Fibroblast of skin of right quadriceps (primary cell): ENCODE measurements at places on chromosomes 7 and 10.

DNA sequence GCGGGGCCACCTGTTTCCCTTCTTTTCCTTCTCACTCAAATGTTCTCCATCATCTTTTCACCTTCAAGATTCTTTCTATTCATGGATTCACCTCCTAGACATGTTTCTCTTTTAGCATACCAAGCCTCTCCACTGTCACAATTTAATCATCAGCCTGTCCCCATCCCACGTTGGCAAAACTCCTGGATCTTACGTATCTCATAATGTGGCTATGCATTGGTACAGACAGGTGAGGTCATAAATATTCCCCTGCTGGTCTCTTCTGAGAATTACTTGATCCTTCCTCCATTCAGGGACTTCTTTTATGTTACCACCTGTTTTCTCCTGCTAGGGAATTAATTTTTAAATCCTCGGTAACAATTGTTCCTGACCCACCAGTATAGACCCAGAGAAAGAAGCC lies 262.6 kb upstream of the NEBL start:
- DNase-seq, result no peak

DNA sequence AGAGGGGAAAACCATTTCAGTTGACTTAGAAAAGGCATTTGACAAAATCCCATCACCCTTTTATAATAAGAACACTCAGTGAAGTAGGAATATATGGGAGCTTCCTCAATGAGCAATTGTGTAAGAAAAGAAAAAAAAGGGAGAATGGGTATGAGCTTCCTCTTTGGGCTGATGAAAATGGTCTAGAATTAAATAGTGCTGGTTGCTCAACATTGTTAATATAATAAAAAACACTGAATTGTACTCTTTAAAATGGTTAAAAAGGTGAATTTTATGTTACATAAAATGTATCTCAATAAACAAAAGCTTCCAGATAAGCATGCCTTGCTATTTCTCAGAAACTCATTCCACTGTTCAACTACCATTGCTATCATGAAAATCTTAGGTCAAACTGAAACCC lies 40.6 kb downstream of the LRRC17 start:
- DNase-seq, result no peak

DNA sequence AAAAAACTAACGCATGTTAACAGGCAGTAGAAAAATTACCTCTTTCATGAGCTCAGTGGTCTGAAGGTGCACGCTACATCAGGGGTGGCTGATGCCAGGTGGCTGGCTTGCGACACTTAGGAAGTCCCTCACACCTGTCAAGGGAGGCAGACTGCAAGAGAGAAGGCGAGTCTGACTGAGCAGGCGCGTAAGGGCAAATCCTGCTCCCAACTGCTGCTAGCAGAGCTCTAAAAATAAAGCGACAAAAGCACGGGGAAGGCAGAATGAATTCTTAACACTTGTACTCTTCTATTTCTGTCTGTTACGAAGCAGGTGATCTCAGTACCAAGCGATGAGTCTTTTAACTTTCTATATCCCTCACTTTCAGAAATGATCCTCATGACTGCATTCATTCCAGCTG lies 33.1 kb downstream of the CACNA2D1 start:
- DNase-seq, result no peak

- no peak for DNase-seq
These were observed 126.3 kb downstream of the TAX1BP1 start for GRCh38 chr7:27866256-27866655.

GRCh38 chr7:28406192-28406591 lies 6.1 kb upstream of the CREB5 start:
- DNase-seq, result peak; percentile 33

GRCh38 chr10:85454386-85454785 lies 912.2 kb downstream of the GRID1 start:
- DNase-seq, result no peak

GRCh38 chr10:91768123-91768522 lies 30.1 kb upstream of the TNKS2 start:
- peak; percentile 15 for DNase-seq

GRCh38 chr7:91162436-91162835 lies 101.8 kb upstream of the FZD1 start:
- no peak for DNase-seq

DNA sequence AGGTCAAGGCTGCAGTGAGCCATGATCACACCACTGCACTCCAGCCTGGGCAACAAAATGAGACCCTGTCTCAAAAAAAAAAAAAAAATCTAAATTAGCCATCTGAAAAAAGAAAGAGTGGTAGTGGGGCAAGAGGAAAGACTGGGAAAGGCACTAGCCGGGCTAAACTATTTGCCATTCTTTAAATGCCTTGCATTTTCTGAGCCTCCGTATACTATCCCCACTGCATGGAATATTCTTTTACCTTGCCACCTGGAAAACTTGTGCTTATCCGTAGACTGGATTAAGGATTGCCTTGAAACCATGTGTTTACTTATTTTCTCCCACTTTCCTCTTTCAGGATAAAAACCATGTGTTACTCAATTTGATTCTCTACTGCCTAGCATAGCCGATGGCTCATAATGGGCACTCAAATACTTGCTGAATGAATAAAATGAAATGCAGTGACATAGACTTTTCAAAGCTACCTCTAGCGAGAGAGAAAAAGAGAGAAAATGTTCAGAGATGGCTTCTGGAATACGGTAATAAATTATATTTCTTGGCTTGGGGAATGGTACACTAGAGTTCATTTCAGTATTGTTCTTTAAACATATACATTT lies 30.6 kb downstream of the HYCC1 start:
- peak; percentile 41 for DNase-seq

- no peak for DNase-seq
These were observed 119.6 kb downstream of the GLRX3 start for GRCh38 chr10:130255777-130256176.

GRCh38 chr10:43043342-43043772 lies 33.5 kb upstream of the RET start:
- no peak for DNase-seq

- DNase-seq, result peak; percentile 1
These were observed 281.2 kb upstream of the VSTM2A start for GRCh38 chr7:54260941-54261371.

DNA sequence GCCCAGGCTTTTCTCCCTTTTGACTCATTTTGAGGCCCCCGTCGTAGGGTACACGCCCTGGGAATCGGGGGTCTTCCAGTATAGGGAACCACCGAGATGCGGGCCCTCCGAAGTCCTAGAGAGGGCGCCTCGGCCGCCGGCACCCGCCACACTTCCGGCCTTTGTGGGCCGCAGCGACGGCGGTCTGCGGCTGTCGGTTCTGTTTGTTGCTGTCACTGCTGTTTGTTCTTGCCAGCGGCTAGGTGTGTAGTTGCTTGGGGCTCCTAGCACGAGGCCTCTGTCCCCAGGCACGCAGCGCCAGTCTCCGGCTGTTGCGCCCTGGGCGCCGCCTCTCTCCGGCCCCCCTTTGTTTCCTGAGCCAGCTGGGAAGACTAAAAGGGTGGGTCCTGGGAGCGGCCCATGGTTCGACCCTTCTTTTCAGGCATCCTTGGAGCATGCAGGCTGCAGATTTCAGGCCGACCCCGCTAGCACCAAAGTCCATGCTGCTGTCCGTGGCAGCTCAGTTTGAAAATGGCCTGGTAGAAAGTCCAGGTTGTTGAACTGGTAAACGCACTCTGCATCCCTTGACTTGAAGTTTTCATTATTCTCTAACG lies 17.8 kb upstream of the ZKSCAN1 start:
- peak; percentile 27 for DNase-seq

GRCh38 chr10:71074176-71074755 lies 138.1 kb upstream of the UNC5B start:
- DNase-seq, result no peak

- peak; percentile 37 for DNase-seq
These were observed 45.5 kb downstream of the THNSL1 start for GRCh38 chr10:25061711-25062449.

GRCh38 chr10:124739986-124740368 lies 4.2 kb downstream of the FAM53B start:
- DNase-seq, result no peak

DNA sequence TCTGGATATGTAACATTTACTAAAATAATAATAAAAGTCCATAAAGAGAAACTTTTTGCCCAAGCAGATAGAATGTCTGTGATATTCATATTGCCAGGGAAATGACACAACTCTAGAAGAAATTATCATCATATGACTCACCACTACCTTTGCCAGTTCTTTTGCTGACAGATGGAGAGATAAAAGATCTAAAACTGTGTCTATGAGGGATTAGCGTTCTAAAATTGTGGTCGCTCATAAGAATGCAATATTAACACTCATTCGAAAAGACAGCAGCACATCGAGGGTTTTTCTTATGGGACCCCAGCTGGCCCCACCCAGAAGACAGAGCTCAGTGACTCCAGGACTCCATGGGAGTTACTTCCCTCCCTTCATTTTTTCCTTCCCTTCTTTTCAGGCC lies 16.6 kb upstream of the LANCL2 start:
- DNase-seq, result peak; percentile 62

GRCh38 chr7:80480566-80480965 lies 31.3 kb downstream of the GNAT3 start:
- no peak for DNase-seq

- DNase-seq, result no peak
These were observed 3.1 kb upstream of the ARID5B start for GRCh38 chr10:61898435-61898778.

GRCh38 chr10:119309423-119309770 lies 102.0 kb downstream of the GRK5 start:
- DNase-seq, result no peak

GRCh38 chr10:129965425-129965808 lies 1.3 kb upstream of the EBF3 start:
- DNase-seq, result no peak

GRCh38 chr10:60703266-60704041 lies 74.8 kb upstream of the CDK1 start:
- DNase-seq, result no peak

DNA sequence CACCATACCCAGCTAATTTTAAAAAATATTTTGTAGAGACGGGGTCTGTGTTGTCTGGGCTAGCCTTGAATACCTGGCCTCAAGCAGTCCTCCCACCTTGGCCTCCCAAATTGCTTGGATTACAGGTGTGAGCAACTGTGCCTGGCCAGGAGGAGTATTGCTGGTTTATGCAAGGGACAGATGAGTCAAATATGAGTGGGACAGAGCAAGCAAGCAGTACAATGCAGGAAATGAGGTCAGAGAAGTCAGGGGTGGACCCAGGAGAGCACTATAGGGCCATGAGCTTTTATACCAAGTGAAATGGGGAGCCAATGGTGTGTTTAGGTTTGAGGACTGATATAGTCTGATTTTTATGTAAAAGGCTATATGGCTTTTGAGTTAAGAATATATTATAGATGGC lies 6.3 kb downstream of the TSPAN13 start:
- no peak for DNase-seq

- no peak for DNase-seq
These were observed 13.8 kb downstream of the RSBN1L start for GRCh38 chr7:77710067-77710466.

DNA sequence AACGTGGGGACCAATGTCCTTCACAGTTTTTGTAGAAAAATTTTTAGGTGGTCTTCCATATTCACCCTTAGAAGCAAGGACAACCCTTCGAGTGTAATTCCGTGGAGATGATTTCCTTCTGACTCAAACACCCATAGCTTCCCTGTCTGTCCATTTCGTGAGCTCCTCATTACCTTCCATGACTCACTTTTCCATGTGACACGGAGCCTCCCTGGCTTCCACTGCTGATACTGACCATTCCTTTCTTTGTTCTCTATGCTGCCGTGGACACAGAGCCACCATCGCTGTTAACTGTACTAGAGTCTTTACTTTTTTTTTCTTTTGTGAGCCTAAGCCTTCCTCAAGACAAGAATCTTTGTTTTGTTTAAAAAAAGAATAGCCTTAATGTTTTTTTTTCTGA lies 12.5 kb upstream of the ARMS2 start:
- DNase-seq, result peak; percentile 28

GRCh38 chr10:95728526-95728925 lies 27.4 kb upstream of the ENTPD1 start:
- DNase-seq, result no peak

GRCh38 chr10:4691776-4692175 lies 134.2 kb upstream of the AKR1E2 start:
- DNase-seq, result peak; percentile 57

- peak; percentile 42 for DNase-seq
These were observed 27.8 kb downstream of the NKX2-3 start for GRCh38 chr10:99560277-99561126.

GRCh38 chr7:139767561-139767982 lies 10.2 kb downstream of the HIPK2 start:
- no peak for DNase-seq
